ENCODE measurements at places on chromosomes 1 and 21.

- no peak for DNase-seq
Measured at GRCh38 chr21:36163750-36164741, 7.4 kb downstream of the DOP1B start.

DNA sequence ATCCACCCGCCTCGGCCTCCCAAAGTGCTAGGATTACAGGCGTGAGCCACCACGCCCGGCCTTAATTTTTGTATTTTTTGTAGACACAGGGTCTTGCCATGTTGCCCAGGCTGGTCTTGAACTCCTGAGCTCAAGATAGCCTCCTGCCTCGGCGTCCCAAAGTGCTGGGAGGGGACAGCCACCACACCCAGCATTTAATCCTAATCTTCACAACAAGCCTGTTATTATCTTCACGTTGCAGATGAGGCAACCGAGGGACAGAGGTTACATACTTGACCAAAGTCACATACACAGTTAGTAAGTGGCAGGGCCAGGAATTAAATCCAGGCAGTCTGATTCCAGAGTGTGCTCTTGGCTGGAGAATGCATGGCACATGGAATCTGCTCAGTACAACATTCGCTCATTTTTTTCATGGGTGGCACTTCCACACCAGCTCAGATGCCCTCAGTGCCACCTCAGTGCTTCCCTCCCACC is 4.8 kb upstream of the GPR37L1 start:
- DNase-seq: no peak

GRCh38 chr1:179187043-179187442 is 42.4 kb downstream of the ABL2 start:
- no peak for DNase-seq

DNA sequence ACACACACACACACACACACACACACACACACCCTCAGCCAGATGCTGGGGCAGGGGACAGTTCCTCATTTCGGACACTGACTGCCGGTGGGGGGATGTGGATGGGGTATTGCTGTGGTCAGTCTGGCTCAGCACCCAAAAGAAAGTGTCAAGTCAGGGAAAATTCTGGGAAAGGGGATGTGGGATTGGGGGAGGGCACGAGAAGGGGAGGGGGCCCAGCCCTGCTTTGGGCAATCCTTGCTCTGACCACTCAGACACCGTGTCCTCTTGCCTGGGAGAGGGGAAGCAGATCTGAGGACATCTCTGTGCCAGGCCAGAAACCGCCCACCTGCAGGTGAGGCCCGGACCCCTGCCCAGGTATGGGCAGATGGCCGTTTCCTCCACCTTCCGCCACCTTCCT is at the start of gene C1QC:
Gene C1QC (plus strand): TSS at position 253 of the 400 bp plus-strand sequence. CDS start 391 bp downstream, outside the sequence.
- no peak for DNase-seq

- DNase-seq: no peak
Measured at GRCh38 chr1:211335522-211336157, 9.0 kb downstream of the TRAF5 start.

DNA sequence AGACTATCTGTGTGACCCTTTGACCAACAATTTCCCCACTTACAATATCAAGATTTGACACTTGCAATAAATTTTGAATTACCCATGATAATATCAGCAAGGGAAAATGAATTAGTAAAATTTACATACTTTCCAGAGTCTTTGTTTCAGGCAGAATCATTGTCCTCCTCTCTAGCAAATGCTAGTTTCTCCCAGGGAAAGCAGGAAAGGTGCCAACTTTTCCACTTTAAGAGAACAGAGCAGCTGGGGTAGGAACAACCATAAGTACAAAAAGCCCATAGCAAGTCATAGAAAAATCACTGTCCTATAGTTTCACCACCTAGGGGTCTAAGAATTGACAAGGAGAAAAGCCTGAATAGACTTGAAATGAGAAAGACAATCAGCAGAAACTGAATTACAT is 67.1 kb upstream of the GUCA2B start:
- DNase-seq: no peak

- DNase-seq: no peak
Measured at GRCh38 chr1:14745789-14746188, 147.3 kb downstream of the KAZN start.

GRCh38 chr1:54176621-54177327 is 23.1 kb downstream of the CYB5RL start:
- no peak for DNase-seq

DNA sequence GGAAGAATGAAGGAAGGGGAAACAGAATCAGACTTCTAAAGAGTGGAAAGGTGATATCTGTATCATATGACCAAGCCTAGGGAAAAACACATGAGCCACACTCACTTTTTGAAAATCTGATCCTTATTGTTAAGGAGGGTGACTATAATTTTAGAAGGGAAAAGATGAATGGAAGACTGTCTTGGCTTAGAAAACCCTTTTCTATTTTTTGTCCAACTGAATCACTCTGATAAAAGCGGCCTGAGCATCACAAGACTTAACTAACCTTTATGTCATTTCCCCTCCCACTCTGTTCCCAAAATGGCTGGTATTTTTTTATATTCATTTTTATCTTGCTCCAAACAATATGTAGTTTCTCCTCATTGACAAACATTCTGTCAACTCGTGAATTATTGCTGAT is 169.8 kb downstream of the C1orf21 start:
- DNase-seq: no peak

All from renal cortex interstitium (tissue), 15 donors.